ENCODE measurements at places on chromosomes 3 and 15.

DNA sequence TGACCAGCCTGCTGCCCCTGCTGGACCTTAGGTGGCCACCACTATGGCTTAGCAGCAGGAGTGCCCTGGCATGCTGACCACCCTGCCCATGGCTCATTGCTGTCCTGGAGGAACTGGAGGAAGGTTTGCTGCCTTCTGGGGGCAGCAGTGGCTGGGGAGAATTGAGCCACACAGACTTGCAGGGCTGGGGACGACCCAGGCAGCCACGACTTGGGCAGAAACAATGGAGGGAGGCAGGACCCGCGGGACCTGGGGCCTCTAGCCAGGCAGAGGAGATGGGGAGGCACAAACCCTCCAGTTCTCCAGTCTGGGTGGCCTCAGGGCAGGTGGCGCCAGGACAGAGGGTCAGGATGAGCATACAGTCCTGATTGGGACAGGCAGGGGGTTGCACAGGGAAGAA lies 32.8 kb downstream of the ADAMTS7 start:
- DNase-seq: no peak

DNA sequence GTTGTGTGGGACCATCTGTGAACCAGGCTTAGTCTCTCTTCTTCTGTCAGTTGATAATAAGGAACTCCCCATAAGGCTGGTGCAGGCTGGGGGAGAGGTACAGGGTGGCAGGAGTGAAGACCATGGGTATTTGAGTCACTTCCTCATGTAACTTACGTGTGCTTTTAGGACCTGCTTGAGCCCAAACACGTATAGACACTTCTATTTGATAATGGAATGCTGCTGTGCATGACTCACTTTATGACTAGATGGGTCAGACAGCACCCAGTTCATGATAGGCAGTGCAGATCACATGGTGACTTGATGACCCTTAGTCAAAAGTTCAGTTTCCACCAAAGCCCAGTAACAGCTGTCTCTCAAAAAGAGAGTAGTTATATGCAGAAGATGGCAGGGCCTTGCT lies 490.9 kb downstream of the ZBBX start:
- no peak for DNase-seq

DNA sequence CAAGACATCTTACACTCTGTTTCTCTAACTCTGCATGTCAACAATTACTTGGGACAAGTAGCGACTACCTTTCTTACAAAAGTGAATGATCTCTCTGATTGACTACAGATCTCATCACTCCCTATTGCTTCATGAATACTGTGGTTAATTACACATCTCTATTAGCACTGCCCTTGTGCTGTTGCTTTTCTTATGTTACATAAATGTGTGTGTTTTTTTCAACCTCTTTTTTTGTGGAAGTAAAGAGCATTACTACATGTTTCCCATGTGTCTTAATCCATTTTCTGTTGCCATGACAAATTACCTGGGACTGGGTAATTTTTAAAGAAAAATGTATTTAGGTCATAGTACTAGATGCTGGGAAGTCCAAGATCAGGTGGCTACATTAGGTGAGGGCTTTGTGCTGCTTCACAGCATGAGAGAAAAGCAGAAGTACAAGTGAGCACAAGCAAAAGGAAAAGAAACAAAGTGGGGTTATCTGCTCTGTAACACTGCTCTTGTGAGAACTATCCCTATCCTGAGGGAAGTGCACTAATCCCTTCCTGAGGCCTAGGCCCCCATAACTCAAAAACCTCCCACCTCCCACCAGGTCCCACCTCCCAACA lies 298.2 kb upstream of the SATB1 start:
- no peak for DNase-seq

GRCh38 chr3:74562558-74563269 lies 51.7 kb downstream of the CNTN3 start:
- DNase-seq: no peak

GRCh38 chr15:72983801-72984545 lies 68.3 kb upstream of the NEO1 start:
- no peak for DNase-seq

DNA sequence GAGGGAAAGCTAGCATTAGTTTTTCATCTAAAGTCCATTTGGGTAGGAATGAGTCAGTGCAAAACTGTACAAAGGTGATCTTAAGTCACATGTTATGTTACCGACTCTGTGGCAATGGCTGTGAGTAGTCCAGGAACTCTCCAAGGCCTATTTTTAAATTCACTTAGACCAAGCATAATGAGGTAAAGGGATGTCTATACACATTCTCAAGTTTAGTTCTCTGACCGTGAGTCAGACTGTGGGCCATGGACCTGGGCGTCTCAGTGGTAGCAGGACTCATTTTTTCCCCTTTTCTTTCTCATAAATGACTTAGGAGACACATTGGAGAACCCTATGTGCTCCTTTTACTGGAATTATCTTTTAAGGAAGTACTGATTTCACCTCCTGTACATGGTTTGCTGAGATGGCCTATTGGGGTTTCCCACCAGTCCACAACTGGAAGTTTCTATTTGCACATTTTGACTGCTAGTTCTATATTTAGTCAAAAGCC lies 488.7 kb upstream of the TPRG1 start:
- DNase-seq: no peak

- DNase-seq: no peak
Observed at GRCh38 chr15:84033793-84034553, 201.6 kb upstream of the GOLGA6L4 start.

DNA sequence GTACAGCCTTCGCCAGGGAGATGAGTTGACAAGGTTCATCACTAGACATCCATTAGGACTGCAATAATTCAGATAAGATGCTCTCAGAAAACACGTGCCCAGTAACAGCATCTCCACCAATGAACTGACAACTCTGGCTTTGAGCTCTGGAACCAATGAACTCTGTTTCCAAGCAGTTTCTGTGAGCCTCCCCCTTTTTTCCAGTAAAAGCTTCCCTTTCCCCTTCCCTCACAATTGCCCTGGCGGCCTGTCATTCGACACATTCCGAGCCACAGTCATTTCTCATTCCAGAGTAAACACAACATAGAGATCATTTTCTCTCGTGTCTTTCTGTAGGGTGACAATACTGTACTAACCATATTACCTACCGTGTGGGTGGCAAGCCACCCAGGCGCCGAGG lies 3.6 kb downstream of the PLA2G4D start:
- DNase-seq: no peak

GRCh38 chr3:39267631-39268548 lies 11.9 kb downstream of the CX3CR1 start:
- DNase-seq: peak; percentile 74

DNA sequence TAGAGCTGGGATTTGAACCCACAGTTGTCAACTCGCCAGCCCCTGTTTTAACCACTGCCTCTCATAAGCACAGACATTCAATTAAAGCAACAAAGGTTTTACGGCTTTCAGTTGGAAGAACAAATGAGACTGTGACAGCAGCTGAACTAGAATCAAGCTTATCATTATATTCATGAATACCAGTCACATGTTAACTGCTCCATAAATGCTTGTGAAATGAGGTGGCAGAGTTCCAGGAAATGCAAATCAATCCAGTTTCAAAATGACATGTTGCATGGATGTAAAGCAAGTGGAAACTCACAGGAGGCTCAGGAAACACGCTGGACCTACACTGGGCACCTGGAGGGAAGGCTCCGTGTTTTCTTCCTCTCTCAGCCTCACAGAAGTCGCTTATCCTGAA lies 3.9 kb downstream of the GP5 start:
- no peak for DNase-seq

GRCh38 chr15:67177752-67178151 lies 76.7 kb downstream of the AAGAB start:
- DNase-seq: no peak

GRCh38 chr3:29642393-29643033 lies 361.6 kb downstream of the RBMS3 start:
- DNase-seq: no peak

- no peak for DNase-seq
Observed at GRCh38 chr3:119148493-119149180, 2.7 kb downstream of the TEX55 start.

- DNase-seq: no peak
Observed at GRCh38 chr3:114697401-114697800, 403.6 kb downstream of the TIGIT start.

GRCh38 chr3:191020730-191021396 lies 158.4 kb upstream of the GMNC start:
- DNase-seq: no peak

- DNase-seq: no peak
Observed at GRCh38 chr3:15779111-15779510, 18.7 kb downstream of the ANKRD28 start.

DNA sequence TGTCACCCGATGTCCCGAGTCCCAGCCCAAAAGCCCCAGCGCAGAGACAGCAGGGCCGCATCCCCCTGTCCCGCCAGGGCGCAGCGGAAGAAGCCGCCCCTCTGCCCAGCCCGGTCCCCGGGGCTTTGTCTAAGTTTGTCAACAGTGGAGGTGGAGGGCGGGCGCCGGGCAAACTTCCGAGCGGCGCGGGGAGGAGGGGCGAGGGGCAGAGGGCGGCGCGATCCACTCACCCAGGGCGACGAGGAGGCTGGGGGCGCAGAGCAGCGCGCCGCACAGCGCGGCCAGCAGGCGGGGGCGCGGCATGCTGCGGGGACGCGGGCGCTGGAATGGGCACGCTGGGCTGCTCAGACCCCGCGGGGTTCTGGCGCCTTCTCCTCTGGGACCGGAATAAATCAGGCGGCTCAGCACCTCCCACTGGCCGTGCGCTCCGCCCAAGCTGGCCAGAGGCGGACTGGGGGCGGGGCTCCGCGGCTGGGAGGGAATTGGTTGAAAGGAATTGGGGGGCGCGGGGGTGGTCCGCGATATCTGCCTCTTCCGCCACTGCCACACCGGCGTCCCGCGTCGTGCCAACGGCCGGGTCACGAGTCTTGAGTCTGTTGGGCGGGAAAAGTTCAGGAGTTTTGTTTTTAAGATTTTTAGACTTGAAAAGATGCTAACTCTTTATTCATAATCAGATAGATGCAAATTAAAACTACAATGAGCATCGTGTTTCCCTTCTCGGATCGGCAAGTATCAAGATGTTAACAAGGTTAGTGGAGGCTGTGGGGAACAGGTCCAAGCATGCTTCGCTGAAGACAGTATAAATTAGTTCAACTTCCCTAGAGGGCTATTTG lies at the start of gene MFGE8:
TSS of gene MFGE8 (minus strand) at position 363 of the 833 bp plus-strand sequence. CDS start at position 303, 60 bp downstream.
- DNase-seq: peak; percentile 33

DNA sequence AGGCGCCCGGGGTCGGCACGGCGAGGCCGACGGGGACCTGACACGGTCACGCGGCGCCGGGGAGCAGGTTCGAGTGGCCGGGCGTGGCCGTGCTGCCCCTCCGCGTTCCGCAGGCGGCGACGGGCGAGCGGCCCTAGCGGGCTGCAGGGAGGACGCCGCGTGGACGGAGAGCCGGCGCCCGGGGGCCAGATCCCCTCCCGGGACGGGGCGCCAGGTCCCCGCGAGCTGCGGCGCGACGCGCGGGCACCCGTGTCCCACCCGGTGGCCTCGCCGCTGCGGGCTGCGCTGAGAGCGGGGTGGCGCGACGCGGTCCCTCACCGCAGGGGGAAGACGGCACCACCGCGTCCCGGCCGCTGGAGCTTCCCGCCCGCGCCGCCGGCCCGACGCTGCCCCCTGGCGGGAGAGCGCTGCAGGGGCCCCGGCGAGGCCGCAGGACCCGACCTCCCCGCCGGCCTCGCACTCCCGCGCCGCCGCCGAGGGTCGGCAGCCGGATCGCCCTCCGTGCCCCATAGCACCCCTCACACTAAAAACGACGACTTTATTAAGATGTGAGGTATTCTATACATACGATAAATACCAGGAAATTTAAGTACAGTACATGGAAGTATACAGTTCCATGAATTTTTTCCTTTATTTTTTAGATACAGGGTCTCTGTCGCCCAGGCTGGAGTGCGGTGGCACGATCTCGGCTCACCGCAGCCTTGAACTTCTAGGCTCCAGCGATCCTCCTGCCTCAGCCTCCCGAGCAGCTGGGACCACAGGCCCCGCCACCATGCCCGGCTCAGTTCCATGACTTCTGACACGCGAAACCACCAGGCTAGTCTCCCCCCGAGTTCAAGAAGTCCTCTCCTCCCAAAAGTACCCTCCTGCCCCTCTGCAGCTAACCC lies 1.3 kb upstream of the PIGZ start:
- DNase-seq: no peak

- DNase-seq: no peak
Observed at GRCh38 chr3:194623449-194624290, 9.5 kb downstream of the TMEM44 start.

DNA sequence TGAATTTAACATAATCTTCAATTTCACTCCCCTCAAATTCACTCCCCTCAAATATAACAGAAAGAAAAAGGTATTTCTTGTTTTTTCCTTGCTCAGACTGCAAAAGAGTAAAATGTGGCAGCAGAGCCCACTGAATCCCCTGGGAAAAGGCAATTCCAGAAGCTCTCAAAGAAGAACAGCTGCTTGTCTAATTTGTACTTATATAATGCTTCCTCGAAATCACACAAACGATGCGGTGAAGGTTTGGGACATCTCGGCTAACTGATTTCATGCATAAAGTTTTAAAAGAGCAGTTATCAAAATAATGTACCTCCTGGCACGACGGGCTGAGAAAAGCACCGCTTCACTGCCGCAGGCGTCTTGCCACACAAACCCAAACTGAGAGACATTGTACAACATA lies 10.7 kb downstream of the BDH1 start:
- no peak for DNase-seq

GRCh38 chr3:30166535-30166934 lies 439.9 kb upstream of the TGFBR2 start:
- DNase-seq: no peak

GRCh38 chr3:136694321-136694720 lies 57.9 kb downstream of the STAG1 start:
- DNase-seq: no peak

- DNase-seq: no peak
Observed at GRCh38 chr3:43194490-43195114, 88.7 kb upstream of the POMGNT2 start.

DNA sequence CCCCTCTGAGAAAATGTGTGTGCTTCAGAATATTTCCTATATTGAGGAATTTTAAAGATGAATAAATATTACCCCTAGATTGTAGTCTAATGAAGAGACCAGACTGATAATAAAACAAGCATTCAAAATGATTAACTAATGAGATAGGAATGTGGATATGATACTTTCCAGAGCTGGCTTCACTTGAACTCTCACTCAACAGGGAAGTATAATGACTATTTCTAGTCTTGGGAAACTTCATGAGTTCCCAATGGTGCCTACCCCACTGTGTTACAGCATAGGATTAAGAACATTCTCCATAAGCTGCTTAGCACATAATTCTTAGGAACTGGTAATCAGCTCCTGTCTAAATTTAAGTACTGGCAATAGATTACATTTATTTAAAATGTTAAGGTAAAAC lies 261.5 kb upstream of the ZNF385D start:
- DNase-seq: no peak

DNA sequence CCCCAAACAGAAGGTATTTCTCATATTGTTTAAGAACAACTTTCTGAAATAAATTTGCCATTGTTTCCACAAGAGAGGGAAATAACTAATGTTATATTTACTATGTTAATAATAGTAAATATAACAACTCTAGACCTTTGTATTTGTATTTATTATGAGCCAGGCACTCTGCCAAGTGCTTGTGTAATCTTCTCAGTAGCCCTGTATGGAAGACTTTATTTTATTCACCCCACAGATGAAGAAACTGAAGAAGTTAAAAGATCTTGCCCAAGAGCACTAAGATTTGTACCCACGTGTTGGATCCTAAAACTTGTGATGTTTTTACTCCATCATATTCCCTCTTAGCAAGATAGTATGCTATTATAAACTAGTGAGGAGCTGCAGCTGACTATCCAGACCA lies 12.0 kb upstream of the GNB4 start:
- DNase-seq: no peak

Measured in activated CD8-positive, alpha-beta memory T cell treated with anti-CD3 and anti-CD28 coated beads for 4 hours (primary cell).